ENCODE measurements at places on chromosomes 3 and 15.

- no peak for DNase-seq
Measured at GRCh38 chr3:183275418-183275817, 22.4 kb downstream of the B3GNT5 start.

DNA sequence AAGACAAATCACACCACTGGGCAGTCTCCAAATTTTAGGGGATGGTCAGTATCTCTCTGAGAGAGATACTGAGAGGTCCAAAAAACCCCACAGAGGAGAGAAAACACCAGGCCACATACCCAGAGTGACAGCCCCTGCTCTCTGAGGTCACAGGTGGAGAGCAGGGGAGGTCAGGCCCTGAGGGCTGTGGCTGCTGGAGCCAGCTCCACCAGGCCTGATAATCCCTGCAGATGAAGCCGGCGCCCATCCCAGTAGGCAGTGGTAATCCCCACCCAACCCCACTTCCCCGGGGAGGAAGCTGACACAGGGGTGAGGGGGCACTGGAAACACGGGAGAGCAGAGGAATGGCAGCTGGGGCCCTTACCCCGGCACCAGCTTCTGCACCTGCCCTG is 31.2 kb upstream of the SRP14 start:
- no peak for DNase-seq

- no peak for DNase-seq
Measured at GRCh38 chr15:85589851-85590250, 204.9 kb downstream of the KLHL25 start.

DNA sequence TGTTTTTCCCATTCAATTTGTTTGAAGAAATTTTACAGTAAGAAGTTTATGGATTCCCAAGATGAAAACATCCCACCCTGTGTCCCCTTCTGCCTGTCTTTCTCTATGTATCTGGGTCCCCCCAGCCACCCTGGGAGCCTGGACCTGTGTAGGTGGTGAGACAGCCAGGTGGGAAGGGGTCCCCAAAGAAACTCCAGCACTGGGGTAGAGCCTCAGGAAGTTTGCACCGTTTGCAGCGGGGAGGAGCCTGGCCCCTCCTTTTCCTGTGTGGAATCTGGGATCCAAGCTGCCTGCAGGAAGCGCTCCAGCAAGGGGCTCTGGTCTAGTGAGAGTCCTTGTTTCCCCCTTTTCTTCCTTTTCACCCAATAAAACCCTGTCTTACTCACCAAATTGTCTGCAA is 49.4 kb upstream of the ITGA11 start:
- no peak for DNase-seq

GRCh38 chr15:90419738-90420406 is 31.8 kb downstream of the IQGAP1 start:
- no peak for DNase-seq

DNA sequence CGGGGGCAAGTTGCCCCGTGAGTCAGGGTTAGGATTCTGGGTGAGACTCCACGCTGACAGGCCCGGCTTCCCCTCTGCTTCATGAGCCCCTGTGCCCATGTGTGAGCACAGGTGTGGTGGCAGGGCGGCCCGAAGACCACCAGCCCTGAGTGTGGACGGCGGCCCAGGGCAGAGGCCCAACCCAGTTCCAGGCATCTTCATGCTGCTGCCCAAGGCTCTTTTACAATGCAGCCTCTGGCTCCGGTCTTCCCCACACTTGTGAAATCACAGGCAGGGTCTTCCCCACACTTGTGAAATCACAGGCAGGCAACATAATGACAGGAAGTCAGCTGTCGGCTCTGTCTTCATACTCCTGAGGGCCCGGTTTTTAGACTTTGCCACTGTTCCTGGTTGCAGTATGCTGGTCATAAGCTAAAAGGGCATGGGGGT is 78.8 kb downstream of the AAGAB start:
- DNase-seq = no peak
